SJSA1 (cell line): ENCODE measurements at places on chromosomes 2 and 18. TPM values are rescaled to one million over a fixed set of nuclear protein-coding genes. Genes with fewer than 3 reads are reported as not detected.

PJVK gene
- 0.03 and 0.08 TPM in 2 replicates for total RNA-seq

SCN1A gene
- total RNA-seq: not detected in 2 replicates

ALPP gene
- 0.45 TPM in 1 of 2 replicates, not detected in the other for total RNA-seq

SIX3 gene
- total RNA-seq: not detected in 2 replicates

FAM124B gene
- total RNA-seq: not detected in 2 replicates

GRCh38 chr2:48144777-48145176, 238.5 kb upstream of the FBXO11 start:
- DNase-seq: no peak

- peak; percentile 86 for DNase-seq
Observed at GRCh38 chr2:217851191-217852020, 151.4 kb downstream of the TNS1 start.

- no peak for DNase-seq
Observed at GRCh38 chr2:193867454-193867853, 1672.7 kb upstream of the TMEFF2 start.

GRCh38 chr2:83015900-83016299, 1443.2 kb downstream of the SUCLG1 start:
- DNase-seq: no peak

GRCh38 chr2:231614559-231615057, 21.9 kb downstream of the TEX44 start:
- no peak for DNase-seq

- DNase-seq: no peak
Observed at GRCh38 chr2:2839393-2839781, 508.3 kb upstream of the MYT1L start.

DNA sequence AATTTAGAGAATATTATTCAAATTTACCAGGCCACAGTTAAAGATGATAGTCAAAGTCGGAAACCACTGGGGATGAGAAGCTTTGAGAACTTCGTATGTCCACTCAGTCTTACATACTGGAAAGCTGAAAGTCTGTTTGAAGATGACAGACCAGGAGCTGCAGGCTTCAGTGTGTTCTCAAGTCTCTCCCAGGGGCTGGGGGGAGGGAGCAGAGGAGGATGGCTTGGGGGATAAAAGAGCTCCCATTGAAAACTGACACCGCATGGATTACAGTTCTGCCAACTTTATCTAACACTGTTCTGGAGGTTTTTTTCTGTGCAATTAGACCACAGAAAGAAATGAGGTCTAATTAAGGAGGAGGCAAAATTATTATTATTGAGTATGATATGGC, 170.5 kb upstream of the ALKAL2 start:
- DNase-seq: no peak
